Cortex of kidney (tissue), 1 donor: ENCODE measurements at places on chromosomes 6 and 20.

GRCh38 chr20:1308067-1308701 is 20.8 kb downstream of the SDCBP2 start:
- no peak for DNase-seq

DNA sequence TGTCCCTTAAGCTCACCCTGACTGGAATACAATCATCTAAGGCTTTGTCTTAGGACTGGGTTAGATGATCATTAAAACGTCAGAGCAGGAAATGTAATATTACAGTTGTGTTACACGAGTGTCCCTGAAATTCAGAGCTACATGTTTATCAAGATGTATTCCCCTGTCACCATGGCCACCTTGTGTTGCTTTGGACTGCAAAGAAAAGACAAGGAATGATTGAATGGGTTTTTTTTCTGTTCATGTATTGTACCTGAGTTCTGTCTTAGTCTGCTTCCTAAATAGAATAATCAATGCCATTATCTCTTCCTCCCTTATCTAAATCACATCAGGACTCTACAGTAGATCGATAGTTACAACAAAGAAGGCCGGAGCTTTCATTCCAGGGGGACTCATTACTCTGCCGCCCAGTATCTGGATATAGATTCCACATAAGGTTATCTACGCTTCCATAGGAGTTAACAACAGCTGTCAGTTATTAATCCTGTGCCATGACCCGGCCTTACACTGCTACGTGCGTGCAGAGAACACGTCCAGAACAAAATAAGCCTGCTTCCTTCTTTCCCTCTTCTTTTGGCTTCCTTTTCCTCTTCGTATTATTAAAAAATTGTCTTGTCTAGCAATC is 274.1 kb upstream of the SASH1 start:
- DNase-seq = no peak

- no peak for DNase-seq
Observed at GRCh38 chr6:115704028-115704427, 356.7 kb downstream of the FRK start.

DNA sequence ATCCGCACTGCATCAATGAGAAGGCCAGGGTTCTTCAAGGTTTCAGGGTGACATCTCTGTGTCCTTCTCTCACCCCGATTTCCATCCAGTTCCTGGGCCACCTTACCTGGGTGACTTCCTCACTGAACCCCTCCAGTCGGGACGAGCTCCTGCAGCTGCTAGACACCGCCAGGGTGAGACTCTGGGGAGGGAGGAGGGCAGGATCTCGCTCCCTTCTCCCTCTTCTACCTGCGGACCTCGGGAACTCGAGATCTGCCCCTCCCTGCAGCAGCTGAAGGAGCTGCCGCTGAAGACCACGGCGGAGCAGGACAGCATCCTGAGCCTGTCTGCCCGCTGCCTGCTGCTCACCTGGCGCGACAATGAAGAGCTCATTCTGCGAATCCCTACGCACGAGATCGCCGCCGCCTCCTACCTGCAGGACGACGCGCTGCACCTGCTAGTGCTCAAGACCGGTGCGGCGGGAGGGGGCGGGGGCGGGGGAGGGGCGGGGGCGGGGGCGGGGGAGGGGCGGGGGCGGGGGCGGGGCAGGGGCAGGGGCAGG is 7.5 kb downstream of the CCM2L start:
- no peak for DNase-seq

DNA sequence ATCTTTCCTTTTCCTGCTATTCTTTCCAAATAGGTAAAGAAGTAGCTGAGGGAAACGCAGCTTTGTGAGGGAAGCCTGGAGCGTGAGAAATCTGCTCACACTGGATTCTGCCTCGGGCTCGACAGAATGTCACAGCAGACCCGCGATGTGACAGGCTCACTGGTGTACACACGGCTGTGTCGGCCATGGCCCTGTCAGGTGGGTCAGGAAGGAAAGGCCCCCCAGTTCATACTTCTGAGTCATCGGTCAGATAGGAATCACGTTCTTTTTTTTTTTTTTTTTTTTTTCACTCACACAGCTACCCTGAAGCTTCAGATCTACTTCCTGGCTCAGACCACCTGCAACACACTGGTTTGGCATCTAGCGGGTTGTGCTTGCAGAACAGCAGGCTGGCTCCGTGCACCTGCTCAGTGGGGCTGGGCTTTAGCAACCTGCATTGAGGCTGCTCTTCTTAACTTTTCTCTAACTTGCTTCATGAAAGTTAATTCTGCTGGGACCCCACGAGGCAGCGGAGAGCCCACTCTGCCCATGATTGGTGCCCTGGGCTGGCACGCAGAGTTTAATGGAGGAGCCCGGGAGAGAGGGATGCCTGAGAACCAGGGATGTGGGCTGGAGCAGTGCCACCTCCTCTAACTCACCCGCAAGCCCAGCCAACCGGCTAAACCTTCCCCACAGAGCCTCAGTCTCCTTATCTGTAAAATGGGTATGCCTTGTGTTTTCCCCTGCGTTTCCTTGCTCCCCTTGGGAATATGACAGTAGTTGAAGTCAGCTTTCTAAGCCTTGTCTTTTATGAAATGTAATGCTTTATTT is 61.5 kb upstream of the FNDC1 start:
- no peak for DNase-seq
